HTR-8/SVneo (cell line): ENCODE measurements at places on chromosomes 4 and X.

- no peak for DNase-seq
Measured at GRCh38 chr4:56326363-56326762, 60.9 kb downstream of the AASDH start.

DNA sequence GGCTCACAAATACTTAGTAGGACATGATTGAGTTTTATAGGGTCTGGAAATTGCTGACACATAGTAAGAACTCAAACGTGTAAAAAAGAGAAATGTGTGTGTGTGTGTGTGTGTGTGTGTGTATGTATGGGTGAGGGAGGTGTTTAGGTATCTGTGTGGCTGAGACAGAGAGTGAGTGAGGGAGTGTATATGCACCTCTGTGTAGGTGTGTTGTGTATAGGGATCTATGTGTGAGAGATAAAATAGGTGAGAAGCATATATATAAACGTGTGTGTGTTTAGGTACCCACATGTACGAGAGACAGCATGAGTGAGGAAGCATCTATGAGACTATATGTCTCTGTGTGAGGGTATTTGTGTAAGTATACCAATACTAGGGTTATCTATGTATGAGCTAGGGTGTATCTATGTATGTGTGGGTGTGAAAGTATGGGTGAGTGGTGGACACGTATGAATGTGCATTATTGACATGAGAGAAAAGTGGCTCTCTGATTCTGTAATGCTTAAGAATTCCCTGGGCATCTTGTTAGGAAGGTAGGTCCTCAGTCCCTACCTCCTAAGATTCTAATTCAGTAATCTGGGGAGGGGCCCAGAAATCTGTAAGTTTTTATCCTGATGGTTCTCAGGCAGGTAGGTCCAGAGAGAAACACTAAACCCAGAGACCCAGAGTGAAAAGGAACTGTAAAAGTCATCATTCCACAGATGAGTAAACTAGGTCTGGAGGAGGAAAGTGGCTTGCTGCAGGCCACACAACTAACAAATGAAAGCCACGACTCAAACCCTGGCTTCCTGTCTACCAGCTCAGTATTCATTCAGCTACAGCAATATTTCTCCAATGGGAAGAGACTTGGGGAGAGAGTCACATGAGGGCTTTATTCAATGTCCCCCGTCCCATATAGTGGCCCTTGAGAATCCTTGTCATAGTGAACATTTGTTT, 237.0 kb downstream of the IDS start:
- no peak for DNase-seq

DNA sequence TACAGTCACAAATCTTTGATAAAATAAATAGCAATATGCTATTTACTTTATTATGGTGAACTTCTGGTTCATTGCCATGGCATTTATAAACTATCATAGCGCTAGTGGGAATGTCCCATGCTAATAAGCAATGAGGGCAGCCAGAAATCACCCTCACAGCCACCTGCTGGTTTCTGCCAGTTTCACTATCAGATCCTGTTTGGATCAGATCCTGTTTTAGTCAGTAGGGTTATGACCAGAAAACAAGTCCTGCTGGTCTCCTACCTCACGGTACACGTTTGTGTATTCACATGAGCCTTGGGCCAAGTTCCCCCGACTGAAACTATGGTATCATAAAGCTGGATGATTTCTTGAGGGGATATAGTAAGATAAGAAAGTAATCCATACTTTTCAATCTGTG, 17.7 kb downstream of the FOXR2 start:
- no peak for DNase-seq

GRCh38 chr4:15035159-15035558, 32.9 kb downstream of the CPEB2 start:
- DNase-seq: no peak

- no peak for DNase-seq
Measured at GRCh38 chr4:76892601-76893000, 5.3 kb downstream of the SOWAHB start.

GRCh38 chr4:21102667-21103066, 402.4 kb downstream of the PACRGL start:
- DNase-seq: no peak
